Hematopoietic multipotent progenitor cell treated with erythropoietin and hydrocortisone succinate and interleukin-3 and kit ligand, for 15 days (in vitro differentiated cells): ENCODE measurements at places on chromosomes 2 and 18.

- no peak for DNase-seq
These were observed 300.7 kb downstream of the NOL4 start for GRCh38 chr18:33923980-33924379.

- no peak for DNase-seq
These were observed 65.8 kb downstream of the RNF144A start for GRCh38 chr2:6982934-6983589.

GRCh38 chr2:157592948-157593347 lies 35.7 kb downstream of the ACVR1C start:
- DNase-seq = no peak

- DNase-seq = no peak
These were observed 207.2 kb downstream of the KLHL29 start for GRCh38 chr2:23592061-23592685.

DNA sequence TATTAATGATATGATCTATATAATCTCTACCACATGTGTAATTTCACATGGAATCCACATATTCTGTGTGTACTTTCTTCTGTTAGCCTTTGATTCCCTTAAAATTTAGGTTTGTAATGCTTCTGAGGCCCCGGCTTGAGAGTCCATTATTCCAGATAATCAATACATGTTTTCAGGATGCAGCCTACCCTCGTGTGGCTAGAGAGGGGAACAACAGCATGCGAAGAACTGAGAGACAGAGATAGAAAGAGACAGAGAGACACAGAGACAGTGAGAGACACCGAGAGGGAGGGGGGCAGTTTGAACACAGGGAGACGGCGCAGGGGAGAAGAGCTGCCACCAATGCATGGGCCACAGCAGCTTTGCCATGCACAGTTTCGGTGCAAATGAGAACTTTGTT lies 185.4 kb downstream of the SNTG2 start:
- DNase-seq = no peak

- no peak for DNase-seq
These were observed 91.5 kb upstream of the CCBE1 start for GRCh38 chr18:59788791-59789106.

DNA sequence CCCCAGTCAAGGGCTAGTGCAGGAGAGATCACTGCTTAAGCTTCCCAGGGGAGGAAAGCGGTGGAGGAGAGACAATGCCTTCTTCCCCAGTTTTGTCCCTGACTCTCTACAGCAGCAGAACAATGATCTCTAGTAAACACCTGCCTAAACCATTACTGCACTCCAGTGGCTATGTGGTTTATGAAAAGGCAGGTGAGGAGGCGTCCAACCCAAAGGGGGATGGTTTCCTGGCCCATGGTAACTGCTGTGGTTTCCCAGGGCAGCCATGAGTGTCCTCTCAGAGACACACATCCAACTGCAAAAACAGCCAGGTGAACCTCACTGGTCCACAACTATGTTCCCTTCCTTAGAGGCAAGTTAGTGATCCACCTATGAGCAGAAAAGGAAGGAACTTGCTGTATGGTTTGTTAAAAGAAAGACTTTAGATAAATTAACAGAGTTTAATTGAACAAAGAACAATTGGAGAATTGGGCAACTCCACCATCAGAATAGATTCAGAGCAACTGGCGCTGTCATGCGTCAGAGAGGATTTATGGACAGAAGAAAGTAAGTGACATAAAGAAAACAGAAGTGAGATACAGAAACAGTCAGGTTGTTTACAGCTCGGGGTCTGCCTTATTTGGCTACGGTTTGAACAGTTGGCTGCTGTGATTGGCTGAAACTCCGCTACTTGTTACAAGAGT lies 4.8 kb upstream of the TTC39C start:
- DNase-seq = no peak

- DNase-seq = no peak
These were observed 167.8 kb upstream of the FOSL2 start for GRCh38 chr2:28224648-28225472.

DNA sequence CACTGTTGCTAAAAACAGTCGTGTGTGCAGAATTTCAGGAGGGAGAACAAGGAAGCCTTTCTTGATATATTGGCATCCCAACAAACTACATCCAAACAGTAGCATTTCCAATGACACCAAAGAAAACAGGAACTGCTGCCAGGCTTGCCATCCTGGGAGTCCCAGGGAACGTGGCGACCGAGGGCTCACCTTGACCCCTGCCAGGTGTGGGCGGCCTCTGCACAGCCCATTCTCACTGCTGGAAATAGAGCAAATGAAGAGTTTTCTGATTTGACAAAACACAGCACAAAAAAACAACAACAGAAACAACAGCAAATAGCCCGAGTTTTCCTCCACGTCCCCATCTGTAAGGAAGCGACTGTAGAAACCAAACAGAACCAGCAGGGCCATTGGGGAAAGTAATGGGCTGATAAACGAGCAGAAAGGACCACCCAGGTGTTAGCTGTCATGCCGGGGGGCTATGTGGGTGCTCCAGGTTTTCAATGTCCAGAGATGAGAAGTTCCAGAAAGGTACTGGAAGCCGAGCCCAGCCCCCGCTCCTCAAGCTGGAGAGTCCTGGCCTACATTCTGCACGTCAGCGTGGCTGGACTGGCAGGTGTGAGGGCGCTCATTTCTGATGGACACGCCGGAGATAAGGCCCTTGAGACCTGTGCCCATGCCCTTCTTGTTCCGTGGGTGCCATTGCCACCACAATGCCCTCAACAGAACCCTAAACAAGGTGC lies 80.8 kb downstream of the TWIST2 start:
- no peak for DNase-seq

GRCh38 chr2:16397681-16398475 lies 267.8 kb downstream of the CYRIA start:
- no peak for DNase-seq

- DNase-seq = peak; percentile 61
These were observed at the start of gene VWA3B for GRCh38 chr2:98086491-98087446. Gene VWA3B, plus strand, starts transcription at chr2:98087167. Its CDS starts 5,926 bp downstream, at chr2:98093093.

DNA sequence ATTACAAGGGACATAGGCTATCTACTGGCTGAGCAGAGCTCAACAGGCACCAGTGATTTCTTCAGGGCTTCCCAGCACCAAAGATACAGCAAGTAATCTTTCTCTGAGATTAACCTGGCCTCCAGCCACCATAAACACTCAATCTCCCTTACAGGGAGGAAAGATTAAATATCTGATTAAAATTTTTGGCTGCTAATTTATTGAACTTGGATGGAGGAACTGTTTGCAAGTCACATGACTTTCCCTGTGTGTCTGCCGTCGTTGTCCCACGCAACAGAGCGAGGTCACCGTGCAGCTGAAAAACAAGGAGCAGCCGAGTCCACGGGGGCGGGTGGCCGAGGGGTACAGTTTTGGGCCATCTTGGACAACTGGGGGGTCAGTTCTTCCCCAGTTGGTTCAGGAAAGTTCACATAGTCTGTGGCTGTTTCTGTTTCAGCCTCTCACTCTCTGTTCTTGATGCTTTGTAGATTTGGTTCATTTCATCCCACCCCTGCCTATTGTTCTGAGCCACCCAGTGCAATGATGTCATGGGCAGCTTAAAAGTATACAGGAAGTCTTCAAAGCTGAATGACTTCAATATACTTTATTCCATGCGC lies 186.8 kb upstream of the CTAGE1 start:
- no peak for DNase-seq

- no peak for DNase-seq
These were observed 37.8 kb upstream of the LDLRAD4 start for GRCh38 chr18:13180614-13181375.

DNA sequence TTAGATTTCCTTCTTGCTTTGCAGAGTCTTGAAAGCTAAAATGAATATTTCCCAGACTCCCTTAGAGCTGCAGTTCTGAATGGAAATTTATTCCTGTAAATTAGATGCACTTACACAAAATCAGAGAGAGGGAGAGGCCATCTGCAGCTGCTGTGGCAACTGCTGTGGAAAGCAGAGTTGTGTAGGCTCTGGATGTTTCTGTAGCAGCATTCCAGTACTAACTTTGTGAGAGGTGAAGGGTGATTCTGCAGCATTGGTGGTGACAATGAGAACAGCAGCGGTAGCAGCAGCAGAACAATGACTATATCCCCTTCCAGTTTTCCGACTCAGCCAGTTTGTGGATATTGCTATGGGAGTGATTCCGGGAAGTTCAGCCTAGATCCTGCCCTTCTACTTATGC lies 433.0 kb upstream of the REG3G start:
- DNase-seq = no peak

- peak; percentile 95 for DNase-seq
These were observed 45.3 kb upstream of the NARS1 start for GRCh38 chr18:57666818-57667497.

GRCh38 chr2:17969661-17970060 lies 91.2 kb downstream of the KCNS3 start:
- DNase-seq = no peak

GRCh38 chr2:238649936-238650518 lies 197.9 kb upstream of the TWIST2 start:
- no peak for DNase-seq

DNA sequence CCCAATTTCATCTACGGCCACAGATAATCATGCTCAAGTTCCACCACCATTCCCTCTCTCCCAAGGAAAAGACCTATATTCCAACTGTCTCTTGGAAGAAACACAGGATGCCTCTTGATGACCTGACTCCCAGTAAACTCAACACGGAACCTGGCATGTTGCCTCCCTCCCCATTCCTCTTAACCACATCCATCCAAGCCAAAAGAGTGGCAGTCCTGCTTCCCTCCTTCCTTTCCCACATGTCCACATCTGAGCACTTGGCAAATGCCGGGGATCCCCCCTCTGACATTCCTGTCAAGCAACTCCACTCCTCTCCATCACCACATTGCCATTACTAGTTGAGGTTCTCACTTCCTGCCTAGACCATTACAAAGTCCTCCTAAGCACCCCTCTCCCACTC lies 49.4 kb downstream of the PID1 start:
- DNase-seq = no peak

DNA sequence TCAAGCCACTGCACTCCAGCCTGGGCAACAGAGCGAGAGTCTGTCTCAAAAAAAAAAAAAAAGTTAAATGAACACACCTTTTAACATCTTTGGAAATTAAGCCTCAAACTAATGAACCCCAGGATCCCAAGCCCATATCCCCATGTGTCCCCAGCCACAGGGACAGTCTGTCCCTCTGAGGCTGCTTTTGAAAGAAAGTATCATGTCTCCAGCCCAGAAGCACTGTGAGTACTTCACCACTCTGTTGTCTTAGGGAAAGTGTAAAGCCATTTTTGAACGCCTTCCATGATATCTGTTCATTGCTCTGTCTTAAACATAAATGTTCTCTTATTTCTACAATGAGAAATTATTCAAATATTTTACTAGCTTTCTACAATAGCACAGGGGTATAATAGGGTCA lies 52.1 kb upstream of the CHMP1B start:
- DNase-seq = no peak

- no peak for DNase-seq
These were observed 97.7 kb downstream of the XRCC5 start for GRCh38 chr2:216206821-216207220.

GRCh38 chr2:77518311-77518710 lies 3.9 kb downstream of the LRRTM4 start:
- DNase-seq = no peak

- no peak for DNase-seq
These were observed 2.9 kb downstream of the LRATD1 start for GRCh38 chr2:14635391-14635871.

DNA sequence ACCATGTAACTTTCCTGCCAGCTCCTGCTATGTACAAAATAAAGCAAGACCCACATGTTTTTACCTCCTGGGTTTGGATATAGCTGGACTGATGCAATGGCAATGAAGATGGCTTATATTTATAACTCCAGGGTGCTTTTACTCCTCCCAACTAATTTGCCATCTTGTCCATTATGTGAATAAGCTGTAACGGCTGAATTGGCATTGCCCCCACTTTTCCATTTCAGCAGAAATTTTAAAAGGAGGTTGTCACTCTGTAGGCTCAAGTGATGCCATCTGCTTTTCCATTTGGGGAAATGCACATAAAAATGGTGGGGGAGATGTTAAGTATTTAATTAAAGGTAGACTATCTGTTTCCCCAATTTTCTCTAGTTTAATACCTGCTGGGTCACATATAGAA lies 345.5 kb downstream of the ERBB4 start:
- DNase-seq = no peak

- no peak for DNase-seq
These were observed 34.5 kb upstream of the CCNYL1 start for GRCh38 chr2:207676827-207677354.

DNA sequence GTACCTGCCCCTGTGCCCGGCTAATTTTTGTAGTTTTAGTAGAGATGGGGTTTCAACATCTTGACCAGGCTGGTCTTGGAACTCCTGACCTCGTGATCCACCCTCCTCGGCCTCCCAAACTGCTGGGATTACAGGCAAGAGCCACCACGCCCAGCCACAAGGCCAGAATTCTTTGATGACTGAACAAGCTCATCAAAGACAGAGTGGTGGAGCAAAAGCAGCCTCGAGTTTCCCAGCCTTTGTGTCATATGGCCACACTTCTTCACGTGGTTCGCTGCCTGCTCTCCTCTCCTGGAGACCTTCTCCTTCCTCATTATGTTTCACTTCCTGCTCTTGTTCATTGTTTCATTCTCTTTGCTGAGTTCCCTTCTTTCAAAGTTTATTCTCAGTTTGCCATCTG lies 9.9 kb upstream of the NPC1 start:
- DNase-seq = no peak

DNA sequence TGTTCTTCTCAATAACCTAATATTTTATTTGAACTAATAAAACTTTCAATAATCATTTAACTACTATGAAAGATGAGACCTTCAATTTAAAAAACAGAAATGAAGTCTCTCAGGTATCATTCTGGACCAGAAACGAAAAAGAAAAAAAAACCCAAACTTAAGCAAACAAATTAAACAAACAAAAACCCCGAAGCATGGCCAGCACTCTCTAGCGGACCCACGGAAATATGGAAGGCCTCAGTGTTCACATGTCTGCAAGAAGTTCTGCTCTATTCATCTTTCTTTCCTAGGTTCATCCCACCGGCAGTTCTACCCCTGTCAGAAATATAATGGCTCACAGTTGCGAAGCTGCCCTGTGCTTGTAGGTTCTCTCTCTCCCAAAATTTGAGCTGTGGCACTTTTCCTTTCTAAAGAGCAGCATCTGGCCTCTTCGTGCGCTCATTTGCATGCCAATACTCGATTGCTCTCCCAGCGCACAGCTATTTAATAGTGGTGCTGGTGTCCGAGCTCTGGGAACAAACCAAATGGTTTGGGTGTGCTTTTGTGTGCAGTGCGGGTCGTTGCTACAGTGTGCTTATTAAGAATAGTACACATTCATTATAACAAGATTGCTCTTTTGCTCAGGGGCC lies 129.0 kb upstream of the ZEB2 start:
- DNase-seq = no peak

DNA sequence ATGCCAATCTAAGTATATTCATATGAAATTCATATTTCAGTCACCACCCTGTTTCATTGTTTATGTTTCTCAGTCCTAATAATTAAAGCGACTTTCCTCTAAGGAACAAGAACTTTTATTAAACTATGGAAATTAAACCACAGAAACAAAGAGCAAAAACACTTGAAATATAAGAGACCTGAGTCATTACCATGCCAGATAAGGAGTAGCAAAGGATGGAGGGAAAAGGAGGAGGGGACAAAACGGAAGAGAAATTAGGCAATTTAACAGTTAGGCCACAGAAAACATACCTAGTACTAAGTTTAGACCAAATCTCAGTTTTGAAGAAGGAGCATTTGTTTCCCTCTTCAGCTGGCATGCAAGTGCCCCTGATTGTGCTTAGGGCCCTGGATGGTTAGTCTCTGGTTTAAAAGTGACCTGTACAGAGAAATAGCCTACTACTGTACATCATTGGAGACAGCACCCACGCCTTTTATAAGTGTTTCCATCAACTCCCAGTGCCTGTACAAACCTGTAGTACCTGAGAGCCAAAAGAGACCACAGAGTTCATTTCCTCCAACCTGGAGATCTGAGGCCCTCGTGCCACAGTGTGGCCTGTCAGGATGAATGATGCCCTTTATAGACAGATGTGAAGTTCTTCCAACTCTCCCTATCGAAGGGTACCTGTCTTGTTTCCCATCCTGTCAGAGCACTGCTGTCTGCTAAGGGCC lies 74.5 kb downstream of the SPATS2L start:
- no peak for DNase-seq
